Neuronal stem cell (in vitro differentiated cells): ENCODE measurements at places on chromosomes 2 and 18.

- no peak for DNase-seq
Measured at GRCh38 chr2:221225752-221226151, 346.4 kb downstream of the EPHA4 start.

- no peak for DNase-seq
Measured at GRCh38 chr18:63986885-63987284, 17.0 kb downstream of the SERPINB8 start.

GRCh38 chr2:189267925-189268579, 88.5 kb upstream of the COL5A2 start:
- no peak for DNase-seq

- no peak for DNase-seq
Measured at GRCh38 chr2:53994818-53995808, 24.3 kb upstream of the PSME4 start.

- DNase-seq = no peak
Measured at GRCh38 chr2:234044157-234044556, 6.3 kb upstream of the SPP2 start.

GRCh38 chr18:37944700-37945270, 379.2 kb upstream of the CELF4 start:
- DNase-seq = no peak

DNA sequence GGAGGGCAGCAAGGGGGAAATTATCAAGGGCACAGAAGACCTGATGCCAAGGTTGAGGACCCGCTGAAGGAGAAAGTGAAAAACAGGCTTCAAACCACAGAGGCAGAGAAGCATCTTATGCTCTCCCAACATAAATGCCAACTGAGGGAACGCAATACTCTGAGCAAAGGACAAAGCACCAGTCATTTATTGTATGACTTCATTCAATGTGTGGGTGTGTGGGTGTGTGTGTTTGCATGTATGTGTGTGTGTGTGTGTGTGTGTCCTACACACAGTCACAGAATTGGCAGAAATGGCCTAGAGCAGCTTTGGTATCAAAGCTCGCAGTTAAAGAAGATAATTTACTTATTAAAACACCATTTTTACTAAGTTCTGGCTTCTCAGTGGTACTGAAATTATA, 51.4 kb downstream of the UXS1 start:
- DNase-seq = no peak
